ENCODE measurements at places on chromosomes 6 and 20.

DNA sequence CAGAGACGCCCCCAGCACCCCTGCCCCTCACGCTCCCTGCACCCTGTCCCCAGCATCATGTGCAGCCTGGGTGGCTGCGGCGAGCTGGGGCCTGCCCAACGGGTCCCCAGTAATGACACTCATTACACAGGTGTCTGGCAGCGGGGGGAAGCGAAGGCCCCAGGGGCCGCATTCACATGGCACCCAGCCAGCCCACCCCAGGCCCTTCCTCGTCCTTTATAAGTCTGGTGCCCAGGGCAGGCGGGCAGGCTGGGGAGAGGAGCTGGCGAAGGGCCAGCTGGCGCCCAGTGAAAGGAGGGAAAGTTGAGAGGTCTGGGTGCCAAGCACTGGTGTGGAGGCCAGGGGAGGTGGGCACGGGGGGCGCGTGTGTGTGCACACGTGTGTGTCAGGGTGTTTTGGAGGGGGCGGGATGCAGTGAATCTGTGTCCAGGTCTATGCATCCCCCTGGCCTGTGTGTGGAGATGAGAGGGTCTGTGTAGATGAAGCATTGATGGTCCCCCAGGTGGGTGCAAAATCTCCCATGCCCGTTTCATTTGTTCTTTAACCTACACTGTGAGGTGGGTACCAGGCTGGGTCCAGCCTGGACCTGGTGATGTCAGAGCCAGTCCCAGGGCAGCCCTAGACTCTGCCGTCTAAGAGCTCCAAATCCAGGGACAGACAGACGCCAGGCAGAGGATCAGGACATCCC is 105.3 kb downstream of the CEBPB start:
- DNase-seq: no peak

DNA sequence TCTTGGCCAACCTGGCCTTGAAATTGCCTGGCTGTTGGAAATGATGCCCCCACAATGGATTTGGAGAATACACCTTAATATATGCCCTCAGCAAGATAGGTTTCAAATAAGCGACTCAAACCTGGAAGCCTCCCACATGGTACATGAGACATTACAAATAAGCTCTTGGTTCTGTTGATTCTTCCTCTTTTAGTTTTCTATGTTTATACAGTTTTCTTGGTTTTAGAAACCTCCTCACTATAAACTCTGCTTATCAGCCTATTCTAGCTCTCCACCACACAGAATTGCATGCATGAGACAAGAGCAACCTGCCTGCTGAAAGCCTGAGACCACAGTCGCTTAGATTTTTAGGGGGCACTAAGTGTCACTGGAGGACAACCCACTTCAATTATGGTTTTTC is 108.8 kb upstream of the PREP start:
- DNase-seq: no peak

DNA sequence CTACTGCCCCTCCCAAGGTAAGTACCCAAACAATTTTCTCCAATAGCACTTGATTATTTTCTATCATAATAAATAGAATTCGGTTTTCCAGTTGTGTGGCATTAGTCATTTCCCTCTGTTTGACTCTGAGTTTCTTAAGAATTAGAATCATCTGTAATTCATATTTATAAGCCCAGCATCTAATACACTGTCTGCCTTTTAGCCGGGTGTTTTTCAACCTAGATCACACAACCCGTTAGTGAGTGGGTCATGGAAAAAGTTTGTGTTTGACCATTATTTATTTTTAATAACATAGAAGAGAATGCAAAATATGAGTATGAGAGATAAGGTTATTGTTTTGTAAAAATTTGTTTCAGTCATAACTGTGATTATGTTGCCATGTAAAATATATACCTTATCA is 701.6 kb downstream of the RFPL4B start:
- no peak for DNase-seq

DNA sequence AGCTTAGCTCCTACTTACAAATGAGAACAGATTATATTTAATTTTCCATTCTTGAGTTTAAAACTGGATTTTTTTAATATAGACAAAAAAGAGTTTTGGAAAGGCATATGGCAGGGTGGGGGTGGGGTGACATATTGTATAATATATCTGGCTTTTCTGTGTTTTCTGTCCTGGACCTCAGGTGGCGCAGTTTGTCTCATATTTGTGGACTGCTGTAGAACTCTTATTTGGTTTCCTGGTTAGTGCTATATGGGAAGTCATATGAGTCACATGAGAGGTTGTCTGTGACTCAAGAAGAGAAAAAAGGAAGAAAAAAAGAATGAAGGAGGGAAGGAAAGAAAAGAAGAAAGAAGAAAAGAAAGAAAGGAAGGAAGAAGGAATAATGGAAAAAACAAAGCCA is 131.8 kb downstream of the CLVS2 start:
- no peak for DNase-seq

All from stimulated activated CD8-positive, alpha-beta memory T cell treated with anti-CD3 and anti-CD28 coated beads, Interleukin-2, amount 100 ng/mL, for 1 hour (primary cell).